Left ventricle myocardium inferior (tissue), 1 donor: ENCODE measurements at places on chromosomes 2 and 18. TPM values are rescaled to one million over a fixed set of nuclear protein-coding genes. Genes with fewer than 3 reads are reported as not detected.

- DNase-seq: no peak
These were observed 34.4 kb downstream of the NEMP2 start for GRCh38 chr2:190500054-190500502.

DNA sequence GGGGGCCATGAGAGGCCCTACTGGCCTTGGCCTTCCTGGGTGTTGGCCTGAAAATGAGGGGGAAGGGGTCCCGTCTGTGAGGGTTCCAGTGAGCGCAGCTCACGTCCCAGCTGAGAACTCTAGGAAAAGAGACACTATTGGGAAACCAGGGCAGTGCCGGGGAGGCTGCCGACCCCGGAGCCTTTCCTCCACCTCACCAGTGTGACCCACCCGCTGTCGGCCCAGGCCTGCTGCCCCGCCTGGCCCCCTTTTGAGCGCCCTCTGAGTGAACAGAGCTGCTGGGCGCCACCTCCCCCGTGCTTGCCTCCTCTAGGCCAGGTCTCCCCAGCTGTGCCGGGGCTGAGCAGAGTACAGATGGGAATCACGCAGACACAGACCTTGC lies 17.5 kb upstream of the ARHGEF4 start:
- no peak for DNase-seq

DNA sequence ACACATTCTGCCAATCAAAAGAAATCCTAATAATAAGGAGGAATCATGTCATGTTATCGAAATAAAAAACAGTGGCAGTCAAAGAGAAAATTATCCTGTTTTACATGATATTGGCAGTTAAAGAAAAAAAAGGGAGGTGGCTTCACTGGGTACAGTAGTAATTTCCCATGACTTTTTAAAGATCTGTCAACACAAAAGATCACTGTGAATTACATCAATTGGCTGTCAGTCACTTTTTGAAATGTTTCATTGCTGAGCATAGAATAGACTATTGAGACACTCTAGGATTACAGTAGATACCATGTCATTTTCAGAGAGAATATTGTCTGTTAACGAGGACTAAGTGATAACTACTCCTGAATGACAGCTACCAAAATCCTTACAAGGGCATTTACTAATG lies 335.7 kb upstream of the CYP26B1 start:
- DNase-seq: no peak

DNA sequence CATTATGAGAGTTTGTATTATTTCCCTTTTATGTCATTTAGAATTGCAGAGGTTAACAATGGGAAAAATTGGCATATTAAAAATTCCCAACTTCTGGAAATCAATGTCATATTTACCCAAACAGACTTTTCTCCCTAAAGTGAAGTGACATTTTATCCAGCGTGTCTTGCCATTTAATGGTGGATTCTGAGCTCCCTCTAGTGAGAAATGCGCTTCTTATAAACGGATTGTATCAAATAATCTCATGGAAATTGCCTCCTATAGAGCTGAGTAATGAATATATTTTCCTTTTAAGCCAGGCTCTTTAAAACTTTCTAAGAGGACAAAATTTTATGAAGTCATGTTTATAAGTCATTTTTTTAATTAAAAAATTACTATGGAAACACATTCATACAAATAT lies 5.7 kb upstream of the GCFC2 start:
- DNase-seq: no peak

- DNase-seq: no peak
These were observed 376.3 kb downstream of the ARHGAP15 start for GRCh38 chr2:143505542-143505941.

Gene OR6B2
- total RNA-seq: not detected

Gene GALR1
- 0.05 TPM for total RNA-seq

- no peak for DNase-seq
These were observed 813 bp downstream of the NDC80 start for GRCh38 chr18:2572171-2572569.

DNA sequence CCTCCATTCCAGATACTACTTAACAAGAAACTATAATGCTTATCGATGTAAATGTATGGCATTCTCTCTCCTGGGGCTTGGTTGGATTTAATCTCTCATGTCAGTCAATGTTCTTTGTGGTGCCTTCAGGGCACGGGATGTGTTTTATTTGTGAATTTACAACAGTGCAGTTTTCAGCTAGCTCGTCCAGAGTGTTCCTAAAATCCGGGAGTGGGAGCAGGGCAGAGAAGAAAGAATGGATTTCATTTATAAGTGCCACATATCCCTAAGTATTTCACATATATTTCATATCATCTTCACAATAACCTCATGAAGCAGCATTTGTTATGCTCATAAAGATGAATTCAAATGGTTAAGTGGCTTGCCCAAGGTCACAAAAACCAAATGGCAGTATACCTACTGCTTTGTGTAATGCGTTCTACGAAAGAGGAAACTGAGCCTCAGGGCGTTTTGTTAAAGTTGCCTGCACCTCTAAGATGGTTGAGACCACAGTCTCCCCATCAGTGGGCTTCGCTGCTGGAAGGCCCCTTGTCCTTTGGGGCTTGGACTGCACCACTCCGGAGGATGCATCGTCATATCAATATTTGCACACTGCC lies 134.7 kb upstream of the MGAT5 start:
- no peak for DNase-seq

- no peak for DNase-seq
These were observed 67.2 kb upstream of the RAB6C start for GRCh38 chr2:129912066-129912820.

DNA sequence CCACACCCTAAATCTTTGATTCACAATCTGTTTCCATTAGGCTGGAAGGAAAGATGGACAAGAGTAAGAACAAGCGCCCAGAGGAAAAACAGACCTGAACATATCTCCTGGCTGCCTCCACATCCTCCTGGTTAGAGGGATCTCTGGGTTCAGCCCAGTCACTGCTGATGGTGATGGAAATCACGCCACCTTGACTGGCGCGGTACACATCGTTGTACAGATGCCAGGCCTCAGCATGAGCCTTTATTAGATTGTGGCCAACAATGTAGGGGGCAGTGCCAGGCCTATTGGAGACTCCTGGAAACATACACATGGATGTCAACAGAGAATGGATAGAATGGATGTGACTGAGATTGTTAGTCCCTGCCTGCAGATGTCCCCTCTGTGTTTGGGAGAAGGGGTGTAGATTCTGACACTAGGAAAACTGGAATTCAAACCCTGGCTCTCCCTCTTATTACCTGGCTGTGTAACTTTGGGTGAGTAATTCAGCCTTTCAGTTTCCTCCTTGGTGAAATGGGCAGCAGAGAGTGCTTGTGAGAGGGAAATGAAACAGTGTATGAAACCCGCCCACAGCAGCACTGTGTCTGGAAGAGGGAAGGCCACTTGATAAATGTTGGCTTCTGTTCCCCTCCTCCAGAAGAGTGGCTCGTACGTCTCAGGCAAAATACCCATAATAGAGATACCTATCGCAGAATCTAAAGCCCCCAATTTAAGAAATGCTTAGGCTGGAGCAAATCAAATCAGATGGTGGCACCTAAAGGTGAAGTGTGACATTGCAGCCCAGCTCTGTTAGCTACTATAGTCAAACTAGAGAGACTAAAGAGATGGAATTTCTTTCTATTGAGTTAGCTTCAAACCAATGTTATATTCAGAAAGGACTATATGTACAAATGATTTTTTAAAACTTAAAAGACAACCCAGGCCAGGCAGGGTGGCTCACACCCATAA lies 36.2 kb downstream of the LCT start:
- DNase-seq: no peak

DNA sequence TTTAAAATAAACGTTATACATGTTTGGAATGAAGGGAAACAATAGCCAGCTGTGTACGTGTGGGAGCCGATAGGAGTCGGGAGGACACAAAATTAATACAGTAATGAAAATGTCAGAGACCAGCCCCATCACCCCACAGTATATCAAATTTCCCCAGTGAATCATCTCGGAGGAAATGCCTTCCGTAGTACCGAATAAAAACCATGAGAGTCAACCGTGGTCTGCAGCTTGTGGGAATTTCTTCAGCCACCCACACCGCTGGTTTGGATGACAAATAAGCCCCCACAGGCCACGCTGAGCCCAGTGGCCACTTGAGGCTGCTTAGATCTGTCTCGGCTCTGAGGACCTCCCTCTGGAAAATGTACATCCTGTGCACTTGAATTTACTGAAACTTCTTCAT lies 133.7 kb downstream of the COL6A3 start:
- DNase-seq: no peak

Gene PLCL1
- total RNA-seq: 78.6 TPM

- no peak for DNase-seq
These were observed 76.6 kb downstream of the CLIP4 start for GRCh38 chr2:29191817-29192216.

Gene DAW1
- total RNA-seq: 0.19 TPM

- no peak for DNase-seq
These were observed 107.1 kb upstream of the ODC1 start for GRCh38 chr2:10554961-10555809.

Gene ELAC1
- 5.2 TPM for total RNA-seq

- no peak for DNase-seq
These were observed 18.6 kb downstream of the THADA start for GRCh38 chr2:43576981-43577892.

GRCh38 chr2:96534141-96534540 lies 2.4 kb upstream of the ARID5A start:
- no peak for DNase-seq

DNA sequence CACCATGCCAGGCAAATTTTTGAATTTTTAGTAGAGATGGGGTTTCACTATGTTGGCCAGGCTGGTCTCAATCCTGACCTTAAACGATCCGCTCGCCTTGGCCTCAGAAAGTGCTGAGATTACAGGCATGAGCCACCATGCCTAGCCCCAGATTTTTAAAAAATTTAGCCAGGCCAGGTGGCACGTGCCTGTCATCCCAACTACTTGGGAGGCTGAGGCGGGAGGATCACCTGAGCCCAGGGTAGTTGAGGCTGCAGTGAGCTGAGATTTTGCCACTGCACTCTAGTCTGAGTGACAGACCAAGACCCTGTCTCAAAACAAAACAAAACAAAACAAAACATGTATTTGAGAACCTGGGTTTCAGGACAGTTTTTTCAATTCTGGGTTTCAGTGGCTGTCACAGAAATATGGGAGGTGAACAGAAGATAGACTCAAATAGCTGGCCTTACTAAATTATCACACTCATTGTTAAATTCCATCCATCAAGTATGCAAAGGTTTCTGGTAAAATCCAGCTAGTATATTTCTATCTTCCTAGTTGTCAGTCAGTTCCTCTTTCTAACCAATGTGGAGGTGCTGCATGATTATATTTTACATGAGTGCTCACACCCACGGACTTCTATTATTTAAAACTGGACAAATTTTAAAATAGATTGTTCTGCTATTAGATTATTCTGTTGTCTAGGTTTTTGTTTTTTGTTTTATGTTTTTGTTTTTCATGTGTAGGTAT lies 5.4 kb downstream of the ALPG start:
- no peak for DNase-seq

Gene HES6
- 2.7 TPM for total RNA-seq

GRCh38 chr18:74832999-74833398 lies 235.3 kb downstream of the ZNF407 start:
- DNase-seq: no peak

- no peak for DNase-seq
These were observed 242.5 kb downstream of the DCC start for GRCh38 chr18:52582516-52582915.

GRCh38 chr2:74028290-74028689 lies 43.6 kb downstream of the TET3 start:
- no peak for DNase-seq

Gene CRACDL
- total RNA-seq: 3.0 TPM

DNA sequence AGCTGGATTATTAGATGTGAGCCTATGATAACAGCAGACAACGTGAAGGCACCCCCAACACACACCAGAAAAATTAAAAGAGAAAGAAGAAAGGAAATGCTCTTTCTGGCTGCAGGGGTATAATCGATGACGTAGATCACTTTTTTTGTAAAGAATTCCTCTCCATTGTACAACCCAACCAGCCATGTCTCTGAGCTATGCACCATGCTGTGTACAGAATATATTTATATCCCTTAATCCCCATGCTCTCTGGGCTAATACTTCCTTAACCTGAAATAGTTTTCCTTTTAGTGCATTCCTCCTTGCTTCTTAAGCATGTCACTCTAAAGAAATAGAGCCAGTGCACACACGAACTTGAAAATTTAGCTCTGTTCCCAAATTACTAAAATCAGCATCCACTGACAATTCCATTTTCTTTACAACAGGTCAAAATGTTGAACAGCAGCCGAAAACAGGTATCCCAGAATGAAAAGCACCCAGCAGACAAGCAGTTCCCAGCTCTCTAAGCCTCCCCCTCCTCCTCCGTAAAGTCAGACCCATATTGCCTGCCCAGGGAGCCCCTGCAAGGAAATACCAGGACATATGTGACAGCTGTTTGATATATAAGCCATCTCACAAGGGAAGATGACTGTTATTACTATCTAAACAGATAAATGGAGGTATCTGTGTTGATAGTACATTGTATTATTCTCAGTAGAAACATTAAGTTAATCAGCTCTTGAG lies 247.4 kb upstream of the RAB6C start:
- no peak for DNase-seq

Gene UGT1A4
- not detected for total RNA-seq

DNA sequence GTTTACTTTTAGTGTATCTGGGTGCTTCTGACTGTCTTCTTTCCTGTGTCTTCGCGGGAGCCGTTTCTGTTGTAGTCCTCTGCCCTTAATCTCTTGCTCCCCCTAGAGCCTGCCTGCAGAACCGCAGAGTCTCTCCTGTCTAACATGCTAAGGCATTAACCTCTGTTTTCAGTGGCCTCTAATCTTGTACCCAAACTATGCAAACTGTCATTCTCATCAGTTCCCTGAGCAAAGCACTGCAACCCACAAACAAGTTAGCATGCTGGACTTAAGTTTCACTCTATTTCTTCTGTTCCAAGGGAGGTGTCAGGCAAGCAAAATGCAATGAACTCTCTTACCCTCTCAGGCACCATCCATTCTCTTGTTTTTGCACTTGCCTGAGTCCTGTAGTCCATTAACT lies 138.4 kb downstream of the OTX1 start:
- no peak for DNase-seq

Gene TCF23
- 0.08 TPM for total RNA-seq

Gene MARCO
- total RNA-seq: 7.0 TPM

Gene LOXL3
- total RNA-seq: 4.7 TPM

- DNase-seq: no peak
These were observed 55.2 kb downstream of the MBP start for GRCh38 chr18:77077401-77077800.
